CD4-positive, alpha-beta memory T cell (primary cell): ENCODE measurements at places on chromosomes 1 and 21.

DNA sequence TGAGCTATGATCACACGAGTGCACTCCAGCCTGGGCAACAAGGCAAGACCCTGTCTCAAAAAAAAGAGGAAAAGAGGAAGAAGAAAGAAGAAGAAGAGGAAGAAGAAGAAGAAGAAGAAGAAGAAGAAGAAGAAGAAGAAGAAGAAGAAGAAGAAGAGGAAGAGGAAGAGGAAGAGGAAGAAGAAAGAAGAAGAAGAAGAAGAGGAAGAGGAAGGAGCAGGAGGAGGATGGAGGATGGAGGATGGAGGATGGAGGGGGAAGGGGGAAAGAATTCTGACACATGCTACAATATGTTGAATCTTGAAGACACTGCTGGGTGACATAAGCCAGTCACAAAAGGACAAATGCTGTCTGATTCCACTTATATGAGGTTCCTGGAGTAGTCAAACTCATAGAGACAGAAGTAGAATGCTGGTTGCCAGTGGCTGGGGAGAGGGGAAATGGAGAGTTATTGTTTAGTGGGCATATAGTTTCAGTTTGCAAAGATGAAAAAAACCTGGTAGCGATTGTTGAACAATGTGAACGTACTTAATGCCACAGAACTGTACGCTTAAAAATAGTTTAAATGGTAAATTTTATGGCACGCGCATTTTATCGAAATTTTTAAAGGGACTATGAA, 47.3 kb upstream of the COA6 start:
- DNase-seq, result no peak

GRCh38 chr1:206636671-206637070, 1.3 kb downstream of the DYRK3 start:
- DNase-seq, result no peak

- no peak for DNase-seq
Observed at GRCh38 chr1:182303778-182304177, 87.8 kb downstream of the GLUL start.

DNA sequence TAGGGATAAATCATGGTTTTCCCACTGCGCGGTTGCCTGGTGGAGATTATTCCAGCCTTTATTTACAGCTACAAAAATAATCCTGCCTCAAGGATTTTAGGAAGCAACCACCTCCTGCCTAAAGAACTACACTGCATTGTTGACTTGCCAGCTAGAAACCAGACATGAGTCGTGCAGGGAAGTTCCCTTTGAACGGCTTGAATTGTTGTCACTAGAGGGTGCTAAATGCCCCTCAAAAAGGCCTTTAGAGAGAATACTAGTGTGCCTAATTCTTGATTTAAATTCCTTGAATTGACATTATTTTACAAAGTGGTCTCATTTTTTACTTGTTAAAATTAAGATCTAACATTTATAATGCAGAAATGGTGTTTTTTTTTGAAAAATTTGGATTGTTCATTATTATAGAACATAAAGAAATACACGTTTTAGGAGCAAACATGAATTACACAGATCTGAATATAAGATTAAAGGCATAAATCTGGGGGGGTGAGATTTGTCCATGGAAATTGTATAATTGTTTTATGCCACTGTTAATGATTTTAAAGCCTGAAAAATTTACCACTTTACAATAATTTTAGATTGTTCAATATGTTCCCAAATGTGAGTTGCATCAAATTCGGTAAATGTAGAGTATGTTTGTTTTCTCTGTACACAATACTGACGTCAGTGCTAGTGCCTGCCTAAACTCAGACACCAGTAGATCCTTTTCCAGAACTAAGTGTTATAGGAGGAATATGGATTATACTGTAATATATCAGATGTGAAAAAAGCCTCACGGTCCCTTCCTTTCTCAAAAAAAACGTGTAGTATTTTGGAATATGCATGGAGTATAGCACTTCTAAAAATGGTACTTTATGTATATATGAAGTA, 7.6 kb upstream of the ERG start:
- no peak for DNase-seq

DNA sequence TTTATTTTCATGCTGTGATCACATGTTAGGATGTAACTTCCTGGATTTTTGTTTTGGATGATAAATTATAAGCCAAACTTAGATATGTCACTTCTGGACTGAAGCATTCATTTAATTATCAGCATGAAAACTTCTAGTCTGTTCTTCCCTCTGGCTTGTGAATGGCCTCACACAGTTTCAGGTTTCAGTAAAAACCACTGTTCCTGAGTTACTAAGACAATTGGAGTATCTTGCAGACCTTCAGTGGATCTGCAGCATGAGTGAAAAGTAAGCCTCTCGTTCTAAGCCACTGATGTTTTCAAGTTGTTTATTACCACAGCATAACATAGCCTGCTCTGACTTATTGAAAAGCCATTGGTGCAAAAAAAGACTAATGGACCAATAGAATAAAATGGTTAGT, 55.3 kb upstream of the RGS21 start:
- no peak for DNase-seq

- DNase-seq, result no peak
Observed at GRCh38 chr1:60916199-60916598, 166.2 kb upstream of the NFIA start.

DNA sequence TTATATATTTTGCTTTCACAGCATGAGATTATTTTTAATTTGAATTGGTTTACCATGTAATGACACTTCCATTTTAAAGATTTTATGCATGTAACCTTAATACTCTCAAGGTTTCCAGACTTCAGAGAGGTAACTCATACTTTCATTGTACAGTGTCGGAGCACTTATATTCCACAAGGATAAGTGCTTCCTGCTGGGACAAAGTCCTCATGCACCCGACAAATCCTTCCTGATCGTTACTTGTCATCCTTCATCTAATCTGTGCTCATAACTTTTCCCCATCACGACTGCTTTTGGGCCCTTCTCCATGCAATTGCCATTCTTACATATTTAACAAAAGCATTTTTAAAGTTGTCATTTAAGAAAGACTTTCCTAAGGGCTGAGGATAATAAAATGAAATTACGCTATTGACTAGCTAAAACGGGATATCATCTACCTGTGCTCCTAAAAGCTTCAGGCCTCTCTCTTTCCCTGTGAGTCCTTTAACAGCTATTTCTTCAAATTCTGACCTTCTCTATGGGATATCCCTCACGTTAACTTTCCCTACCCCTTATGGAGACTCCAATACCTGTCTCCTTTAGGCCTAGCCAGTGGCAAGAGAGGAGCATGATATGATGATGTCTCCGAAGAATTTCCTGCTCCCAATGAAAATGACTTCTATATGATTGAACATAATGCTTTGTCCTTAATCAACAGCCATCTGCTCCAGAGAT, 59.3 kb downstream of the NCAM2 start:
- DNase-seq, result no peak

GRCh38 chr21:31042080-31042464, 3.8 kb upstream of the KRTAP19-8 start:
- DNase-seq, result no peak

GRCh38 chr1:16235347-16235746, 1.6 kb downstream of the CPLANE2 start:
- no peak for DNase-seq

DNA sequence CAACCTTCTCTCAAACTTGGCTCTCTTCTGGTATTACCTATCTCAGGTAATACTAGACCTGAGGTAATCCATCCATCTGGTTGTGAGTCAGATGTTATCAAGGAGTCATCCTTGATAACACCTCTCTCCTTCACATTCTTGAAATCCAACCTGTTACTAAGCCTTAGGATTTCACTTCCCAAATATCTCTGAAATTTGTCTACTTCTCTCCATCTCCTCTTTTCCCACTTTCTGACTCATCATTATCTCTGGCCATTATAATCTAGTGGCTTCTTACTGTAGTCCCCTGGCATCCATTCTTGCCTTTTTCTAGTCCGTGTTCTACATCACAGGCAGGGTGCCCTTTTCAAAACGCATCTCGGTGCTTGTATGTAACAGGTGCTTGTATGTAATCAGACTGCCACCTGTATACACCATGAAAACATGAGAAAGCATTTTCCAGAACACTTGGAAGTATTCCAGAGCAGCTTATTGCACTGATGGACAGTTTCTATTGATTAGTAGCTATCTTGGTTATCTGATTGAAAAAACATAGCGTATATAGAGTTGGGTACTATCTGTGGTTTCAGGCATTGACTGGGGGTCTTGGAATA, 4.5 kb downstream of the COG2 start:
- no peak for DNase-seq

DNA sequence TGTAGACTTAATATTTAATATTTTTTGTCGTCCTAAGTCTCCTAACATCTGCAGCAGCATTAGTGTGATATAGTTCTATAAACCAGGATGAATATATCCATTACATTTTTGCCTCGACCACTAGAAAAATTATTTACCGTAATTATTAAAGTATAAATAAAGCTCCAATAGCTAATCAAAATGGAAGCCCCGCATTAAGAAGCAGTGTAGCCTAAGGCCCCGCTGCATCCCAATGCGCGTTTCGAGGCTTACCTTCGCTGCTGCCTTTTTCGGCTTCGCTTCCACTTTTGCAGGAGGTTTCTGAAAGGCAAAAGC, 891 bp downstream of the HMGN1 start:
- DNase-seq, result no peak
